ENCODE measurements at places on chromosomes 13 and 19.

DNA sequence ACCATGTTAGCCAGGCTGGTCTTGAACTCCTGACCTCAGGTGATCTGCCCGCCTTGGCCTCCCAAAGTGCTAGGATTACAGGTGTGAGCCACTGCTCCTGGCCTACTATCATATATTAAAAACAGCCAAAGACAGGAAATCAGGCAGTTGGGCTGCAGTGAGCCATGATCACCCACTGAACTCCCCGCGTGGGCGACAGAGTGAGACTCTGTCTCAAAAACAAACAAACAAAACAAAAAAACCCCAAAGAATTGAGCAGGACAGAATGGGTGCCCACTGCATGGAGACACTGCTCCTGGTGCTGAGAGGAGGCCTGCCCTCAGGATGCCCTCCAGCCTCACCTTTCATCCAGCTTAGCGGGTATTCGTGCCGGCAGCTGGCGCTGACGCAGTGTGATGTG, 5.2 kb upstream of the RINL start:
- DNase-seq, result no peak

GRCh38 chr19:6056801-6057650, 53.3 kb downstream of the RFX2 start:
- peak; percentile 88 for DNase-seq

DNA sequence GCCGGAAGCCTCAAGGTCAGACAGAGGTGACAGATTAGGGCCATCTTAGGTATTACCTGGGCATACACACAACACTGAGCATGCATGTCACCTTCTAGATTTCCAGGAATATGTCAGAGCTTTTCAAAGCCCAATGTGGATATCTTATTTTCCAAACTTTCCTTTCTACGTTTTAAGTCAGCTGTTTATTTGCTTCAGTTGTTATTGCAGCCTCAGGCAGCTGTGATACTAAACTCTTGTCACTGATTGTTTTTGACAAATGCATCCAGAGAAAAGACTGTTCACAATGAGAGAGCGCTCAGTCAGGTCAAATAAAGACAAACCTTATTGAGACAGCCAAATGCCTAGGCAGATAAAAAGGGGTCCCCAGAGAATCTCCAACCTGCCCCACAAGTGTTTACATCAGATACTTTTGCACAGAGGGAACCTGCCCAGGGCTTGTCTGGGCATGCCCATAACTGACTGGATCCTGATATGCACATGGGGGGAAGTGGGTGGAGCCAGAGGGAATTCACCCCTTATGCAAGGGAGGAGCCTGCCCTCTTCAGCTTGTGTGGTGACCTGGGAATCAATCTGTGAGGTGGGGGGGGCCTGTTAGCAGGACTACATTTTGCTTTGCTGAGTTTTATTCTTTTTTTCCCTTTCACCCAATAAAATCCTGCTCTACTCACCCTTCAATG, 28.5 kb downstream of the MED4 start:
- DNase-seq, result peak; percentile 15

DNA sequence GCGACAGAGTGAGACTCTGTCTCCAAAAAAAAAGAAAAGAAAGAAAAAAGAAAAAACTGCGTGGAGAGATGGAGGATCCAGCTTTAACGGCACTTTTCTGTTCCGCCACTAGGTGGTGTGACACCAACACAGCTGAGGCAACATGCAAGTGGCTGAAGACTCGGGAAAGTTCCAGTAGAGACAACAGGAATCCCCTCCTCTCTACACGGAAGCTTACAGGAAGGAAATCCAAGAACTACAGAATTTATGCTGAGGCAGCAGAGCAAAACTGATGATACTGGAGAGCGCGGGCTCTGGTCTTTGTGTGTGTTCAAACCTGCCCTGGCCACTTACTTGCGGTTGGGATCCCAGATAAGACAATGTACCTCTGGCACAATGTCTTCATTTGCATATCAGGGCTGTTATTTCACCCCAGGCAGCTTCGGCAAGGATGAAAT, 9.9 kb downstream of the RANBP3 start:
- peak; percentile 48 for DNase-seq

GRCh38 chr19:18493440-18494266, 28.2 kb downstream of the ELL start:
- DNase-seq, result no peak

DNA sequence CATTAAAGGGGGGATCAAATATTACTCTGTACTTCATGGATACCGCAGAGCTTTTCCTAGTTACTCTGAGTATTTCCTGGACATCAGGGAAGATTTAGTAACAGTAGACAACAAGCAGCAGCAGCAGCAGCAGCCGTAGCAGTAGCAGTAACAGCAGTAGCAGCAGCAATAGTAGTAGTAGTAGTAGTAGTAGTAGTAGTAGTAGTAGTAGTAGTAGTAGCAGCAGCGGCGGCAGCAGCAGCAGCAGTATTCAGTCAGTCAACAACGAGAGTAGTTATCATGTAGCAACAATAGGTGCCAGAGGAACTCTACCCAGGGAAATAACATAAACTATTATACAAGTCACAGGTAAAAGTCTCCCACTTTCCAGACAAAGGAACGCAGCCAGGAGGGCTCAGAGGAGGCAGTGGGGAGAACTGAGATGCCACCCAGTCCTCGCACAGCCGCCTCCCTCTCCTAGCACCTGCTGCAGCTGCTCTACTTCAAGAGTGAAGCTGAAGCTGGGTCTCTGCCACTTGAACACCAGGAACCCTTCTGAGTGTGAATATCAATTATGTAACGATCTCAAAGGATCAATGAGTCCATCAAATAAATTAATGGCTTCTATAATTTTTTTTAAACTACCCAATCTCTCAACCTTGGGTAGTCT, 1.3 kb upstream of the DOCK9 start:
- peak; percentile 82 for DNase-seq

DNA sequence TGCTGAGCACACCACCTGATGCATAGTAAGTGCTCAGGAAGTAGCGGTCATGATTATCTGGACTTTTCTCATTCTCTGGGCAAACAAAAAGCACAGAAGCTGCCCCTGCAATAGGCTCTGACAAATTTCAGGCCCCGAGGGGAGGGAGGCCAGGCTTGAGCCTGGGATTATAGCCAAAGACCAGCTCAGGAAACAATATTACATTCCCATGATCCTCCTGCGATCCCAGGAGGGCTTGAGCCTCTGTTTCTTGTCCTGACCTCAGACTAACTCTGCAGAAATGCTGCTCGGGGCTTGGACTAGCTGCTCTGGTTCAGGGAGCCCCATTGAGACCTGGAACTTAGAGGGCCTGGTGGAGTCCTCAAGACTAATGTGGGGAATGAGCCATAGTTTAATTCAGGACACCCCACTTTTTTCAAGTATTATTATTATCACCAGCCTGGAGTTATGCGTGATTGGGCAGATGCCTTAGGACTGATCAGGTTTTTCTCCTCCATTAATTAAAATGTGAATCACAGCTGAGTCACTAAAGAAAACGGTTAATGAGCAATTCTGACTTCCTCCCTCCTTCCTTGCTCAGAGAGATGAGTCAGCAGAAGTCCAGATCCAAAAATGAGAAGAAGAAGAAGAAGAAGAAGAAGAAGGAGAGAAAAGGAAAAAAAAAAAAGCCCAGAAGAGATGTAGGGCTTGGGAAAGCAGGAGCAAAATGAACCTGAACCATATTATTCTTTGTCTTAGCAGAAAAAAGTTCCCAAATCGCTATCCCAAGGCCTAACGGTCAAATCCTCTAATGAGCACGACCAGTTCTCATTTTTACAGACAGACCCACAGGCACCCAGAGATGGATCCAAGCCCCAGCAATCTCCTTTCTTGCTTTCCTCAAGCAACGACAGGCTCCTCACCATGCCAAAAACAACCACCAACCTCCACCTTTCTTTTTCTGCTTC, 107.2 kb downstream of the CACNA1A start:
- DNase-seq, result no peak

GRCh38 chr13:111215081-111216047, 100.3 kb downstream of the ARHGEF7 start:
- peak; percentile 82 for DNase-seq

DNA sequence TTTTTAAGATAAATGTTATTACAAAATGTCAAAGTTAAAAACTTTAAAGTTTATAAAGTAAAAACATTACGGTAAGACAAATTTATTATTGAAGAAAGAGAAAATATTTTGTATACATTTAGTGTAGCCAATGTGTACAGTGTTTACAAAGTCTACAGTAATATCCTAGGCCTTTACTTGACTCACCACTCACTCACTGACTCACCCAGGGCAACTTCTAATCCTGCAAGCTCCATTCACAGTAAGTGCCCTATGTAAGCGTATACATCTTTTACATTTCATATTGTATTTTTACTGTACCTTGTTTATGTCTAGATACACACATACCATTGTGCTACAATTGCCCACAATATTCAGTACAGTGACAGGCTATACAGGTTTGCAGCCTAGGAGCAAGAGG, 448.2 kb downstream of the KCTD12 start:
- no peak for DNase-seq

GRCh38 chr19:10292789-10293636, 3.3 kb downstream of the ICAM5 start:
- DNase-seq, result no peak

DNA sequence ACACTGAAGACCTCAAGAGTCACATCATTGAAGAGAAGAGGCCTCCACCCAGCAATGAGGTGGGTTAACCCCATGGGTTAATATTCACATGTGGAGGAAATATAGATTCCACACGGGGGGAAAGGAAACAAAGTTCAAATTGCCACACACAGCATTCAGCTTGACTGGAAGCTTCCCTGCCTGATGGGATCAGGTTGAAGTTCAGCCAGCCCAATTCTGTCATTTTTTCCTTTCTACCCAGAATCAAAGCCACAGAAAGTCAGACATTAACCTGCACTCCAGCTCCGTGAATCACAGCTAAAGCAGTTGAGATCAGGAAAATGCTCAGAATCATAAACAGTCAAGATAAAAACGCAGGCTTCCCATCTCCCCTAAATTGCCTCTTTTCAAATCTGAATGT, 208.7 kb upstream of the OBI1 start:
- DNase-seq, result no peak

GRCh38 chr19:52115526-52116053, 20.0 kb upstream of the ZNF841 start:
- no peak for DNase-seq

DNA sequence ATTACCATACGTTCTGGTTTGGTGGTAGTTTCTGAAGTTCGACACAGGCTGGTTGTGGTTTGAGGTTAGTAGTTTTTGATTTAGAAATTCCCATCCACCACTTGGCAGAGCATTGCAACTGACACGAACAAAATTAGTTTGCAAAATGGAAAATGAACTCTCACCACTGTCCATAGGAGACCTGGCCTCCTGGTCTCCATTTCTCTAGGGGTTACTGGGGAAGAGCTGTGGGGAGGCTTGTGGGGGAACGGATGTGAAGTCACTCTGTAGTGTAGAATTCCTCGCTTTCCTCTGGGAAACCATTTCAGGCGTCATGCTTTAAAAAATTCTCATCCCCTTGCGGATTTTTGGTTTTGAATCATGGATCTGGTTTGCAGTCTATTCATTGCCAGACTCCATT, 321.5 kb upstream of the MAB21L1 start:
- DNase-seq, result no peak

DNA sequence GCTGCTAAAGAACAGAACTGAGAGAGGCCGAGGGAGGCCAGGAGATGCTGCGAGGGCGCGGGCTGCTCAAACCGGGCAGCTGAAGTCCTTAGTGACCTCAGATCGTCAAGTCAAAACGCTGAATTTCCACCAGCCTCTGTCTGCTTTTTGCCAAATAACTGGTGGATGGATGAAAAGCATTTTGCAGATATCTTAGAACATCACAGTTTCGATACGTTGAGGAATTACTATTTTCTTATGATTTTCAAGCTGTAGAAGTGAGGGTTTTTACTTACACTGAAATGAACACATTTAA, 2.0 kb downstream of the GPC6 start:
- no peak for DNase-seq

DNA sequence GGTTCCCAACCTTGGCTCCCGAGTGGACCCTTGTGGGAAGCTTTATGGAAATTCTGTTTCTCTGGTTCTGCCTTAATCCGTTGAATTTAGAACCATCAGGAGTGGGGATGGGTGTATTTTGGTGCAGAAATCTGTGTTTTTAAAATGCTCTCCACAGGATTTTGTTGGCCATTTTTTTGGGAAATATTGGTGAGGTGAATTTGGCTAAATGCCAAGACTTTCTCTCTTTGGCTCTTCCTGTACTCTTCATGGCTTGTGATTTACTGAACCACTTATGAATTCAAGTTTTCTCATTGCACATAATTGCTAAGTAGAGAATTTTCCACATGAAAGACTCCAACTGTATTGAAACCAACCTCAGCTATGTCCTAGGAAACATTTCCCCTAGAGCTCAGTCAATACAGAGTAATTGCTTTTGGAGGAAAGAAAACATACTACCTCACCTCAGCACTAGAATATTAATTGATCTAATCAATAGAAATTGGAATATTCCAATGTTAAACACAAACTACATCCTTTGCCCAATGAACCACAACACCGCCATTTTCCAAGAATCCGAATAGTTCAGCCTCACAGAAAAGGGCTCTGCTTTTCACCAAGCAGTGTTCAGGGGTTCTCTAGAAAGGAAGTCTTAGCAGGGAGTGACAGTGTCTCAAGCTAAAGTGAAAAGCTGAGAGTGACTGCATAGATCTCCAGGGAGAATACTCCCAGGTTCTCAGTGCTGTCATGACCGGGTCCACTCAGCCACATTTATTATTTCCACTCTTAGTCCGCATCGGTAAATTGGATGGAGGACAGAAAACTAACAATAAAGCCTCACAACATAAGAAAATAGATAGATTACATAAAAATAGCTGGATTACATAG, 60.3 kb downstream of the ERCC5 start:
- DNase-seq, result no peak

DNA sequence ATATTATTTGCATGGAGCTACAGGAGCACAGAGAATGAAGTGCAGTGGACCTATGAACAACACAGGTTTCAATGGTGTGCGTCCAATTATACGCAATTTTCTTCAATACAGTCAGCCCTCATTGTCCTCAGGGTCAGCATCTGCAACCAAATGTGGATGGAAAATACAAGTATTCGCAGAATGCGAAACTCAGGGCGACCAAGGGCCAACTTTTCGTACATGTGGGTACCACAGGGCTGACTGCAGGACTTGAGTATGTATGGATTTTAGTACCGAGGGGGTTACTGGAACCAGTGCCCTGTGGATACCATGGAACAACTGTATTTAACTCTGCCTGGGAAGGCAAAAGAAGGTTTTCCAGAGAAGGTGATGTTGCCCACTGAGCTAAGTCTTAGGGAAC, 10.2 kb downstream of the LCP1 start:
- DNase-seq, result no peak

DNA sequence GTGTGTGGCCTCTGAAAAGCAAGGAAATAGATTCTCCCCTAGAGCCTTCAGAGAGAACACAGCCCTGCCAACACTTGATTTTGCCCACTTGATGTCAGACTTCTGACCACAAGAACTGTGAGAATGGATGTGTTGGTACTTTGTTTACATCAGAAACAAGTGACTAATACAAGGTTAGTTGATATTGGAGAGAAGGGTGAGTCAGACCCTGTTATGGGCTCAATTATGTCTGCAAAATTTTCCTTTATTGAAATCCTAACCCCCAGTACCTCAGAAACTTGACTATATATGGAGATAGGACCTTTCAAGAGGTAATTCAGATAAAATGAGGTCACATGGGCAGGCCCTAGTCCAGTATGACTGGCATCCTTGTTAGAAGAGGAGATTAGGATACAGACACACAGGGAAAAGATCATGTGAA, 226.7 kb downstream of the RFC3 start:
- no peak for DNase-seq

- DNase-seq, result no peak
These were observed 100.8 kb downstream of the UBL3 start for GRCh38 chr13:29749401-29750182.

- no peak for DNase-seq
These were observed 706.5 kb upstream of the MIR17HG start for GRCh38 chr13:90640976-90641375.

- DNase-seq, result peak; percentile 40
These were observed 475 bp upstream of the ZC3H4 start for GRCh38 chr19:47113850-47114651.

GRCh38 chr19:33063356-33063752, 1.3 kb downstream of the RHPN2 start:
- no peak for DNase-seq
